Kidney tubule cell (primary cell): ENCODE measurements at places on chromosomes 11 and 22.
A peak's percentile ranks its signal among the peaks of the same experiment; 100 is the strongest.

GRCh38 chr11:78080818-78081495, 1.3 kb upstream of the NDUFC2 start:
- peak; percentile 59 for DNase-seq

- no peak for DNase-seq
Observed at GRCh38 chr11:44601471-44602370, 36.3 kb downstream of the CD82 start.

DNA sequence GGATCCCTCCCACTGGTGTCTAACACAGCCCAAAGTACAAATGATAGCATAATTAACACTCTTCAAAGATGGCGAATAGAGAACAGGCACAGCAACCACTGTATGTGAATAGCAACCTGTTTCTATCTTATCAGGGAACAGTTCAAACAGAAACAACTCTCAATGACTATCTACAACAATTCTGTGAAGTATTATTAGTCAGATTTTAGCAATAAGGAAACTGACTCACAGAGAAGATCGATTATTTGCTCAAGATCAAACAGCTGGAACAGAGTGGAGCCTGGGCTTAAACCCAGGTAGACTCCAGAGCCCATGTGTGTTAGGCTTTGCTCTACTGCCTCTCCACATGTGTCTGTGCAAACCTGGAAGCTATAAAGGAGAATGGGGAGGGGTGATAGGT, 88.7 kb downstream of the C11orf58 start:
- peak; percentile 3 for DNase-seq

GRCh38 chr22:33553493-33553892, 366.8 kb downstream of the LARGE1 start:
- no peak for DNase-seq

GRCh38 chr22:37312549-37313183, 30.4 kb downstream of the CYTH4 start:
- no peak for DNase-seq

- DNase-seq, result no peak
Observed at GRCh38 chr11:75421035-75421602, 11.9 kb downstream of the KLHL35 start.

GRCh38 chr22:27795696-27796517, 5.6 kb downstream of the MN1 start:
- no peak for DNase-seq

DNA sequence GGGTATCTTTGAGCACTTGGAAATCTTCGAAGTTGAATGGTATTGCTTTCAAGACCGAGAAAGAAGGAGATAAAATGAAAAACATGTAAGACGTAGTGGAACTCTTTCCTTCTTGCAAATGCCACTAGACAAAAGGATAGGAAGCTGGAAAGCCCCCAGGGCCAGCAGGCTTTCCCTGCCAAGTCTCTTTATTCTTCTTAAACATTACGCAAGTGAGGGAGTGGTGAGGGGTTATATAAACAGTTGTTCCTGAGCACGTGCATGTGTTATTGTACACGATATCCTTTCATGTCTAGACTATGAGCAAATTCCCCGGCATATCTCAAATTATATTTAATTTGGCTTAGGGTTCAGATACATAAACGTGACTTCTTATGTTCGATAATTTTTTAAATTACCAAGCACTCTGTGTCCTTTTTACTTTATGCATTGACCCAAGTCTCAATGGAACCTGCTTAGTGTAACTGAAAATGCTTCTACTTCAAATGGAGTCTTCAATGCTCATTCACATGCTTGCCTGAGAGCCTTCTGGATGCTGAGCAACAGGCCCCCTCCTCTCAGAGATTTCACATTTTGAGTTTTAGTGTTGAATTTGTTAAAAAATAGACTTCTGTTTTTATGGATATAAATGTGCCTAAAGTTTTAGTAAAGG, 59.0 kb downstream of the PPP2R1B start:
- no peak for DNase-seq

DNA sequence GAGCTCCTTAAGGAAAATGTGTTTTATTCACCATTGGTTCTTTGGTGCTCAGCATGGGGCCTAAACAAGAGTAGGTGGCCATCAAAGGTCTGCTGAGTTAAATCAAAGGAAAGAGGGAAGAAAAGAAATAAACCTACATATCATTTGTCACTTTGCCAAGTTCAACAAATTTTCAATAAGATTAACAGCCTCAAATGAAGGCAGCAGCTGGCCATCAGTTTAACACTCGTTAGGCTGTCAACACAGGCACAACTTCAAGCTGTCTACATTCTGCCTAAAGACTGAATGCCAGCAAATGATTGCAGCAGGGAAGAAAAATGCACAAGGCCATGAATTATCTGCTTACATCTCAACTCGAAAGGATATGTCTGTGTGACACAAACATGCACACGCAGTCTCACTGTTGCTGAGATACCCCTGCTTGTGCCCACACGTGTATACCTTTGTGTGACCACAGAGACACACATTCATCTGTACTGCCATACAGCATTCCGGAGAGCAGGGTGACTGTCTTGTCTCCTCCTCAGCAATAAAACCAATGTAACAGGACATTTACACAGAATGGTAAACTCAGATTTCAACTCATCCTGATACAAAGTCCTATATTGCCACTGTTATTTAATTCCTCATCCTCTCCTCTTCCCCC, 40.1 kb downstream of the TRIM66 start:
- no peak for DNase-seq

DNA sequence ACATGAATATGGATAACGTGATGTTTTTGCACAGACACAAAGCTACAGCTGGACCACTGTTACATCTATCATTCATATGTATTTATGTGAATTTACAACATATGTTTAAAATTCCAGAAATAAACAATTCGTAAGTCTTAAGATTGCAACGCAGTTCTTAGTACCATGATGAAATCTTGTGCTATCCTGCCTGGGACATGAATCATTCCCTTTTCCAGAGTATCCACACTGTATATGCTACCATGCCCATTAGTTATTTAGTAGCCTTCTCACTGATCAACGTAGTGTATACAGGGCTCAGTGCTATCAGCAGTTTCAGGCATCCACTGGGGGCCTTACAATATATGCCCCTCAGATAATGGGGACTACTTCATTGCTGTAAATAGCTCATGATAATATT, 4.3 kb downstream of the ATL3 start:
- no peak for DNase-seq

GRCh38 chr11:75579841-75580240, 17.8 kb downstream of the SERPINH1 start:
- no peak for DNase-seq

GRCh38 chr11:106463154-106463553, 385.7 kb downstream of the AASDHPPT start:
- no peak for DNase-seq

DNA sequence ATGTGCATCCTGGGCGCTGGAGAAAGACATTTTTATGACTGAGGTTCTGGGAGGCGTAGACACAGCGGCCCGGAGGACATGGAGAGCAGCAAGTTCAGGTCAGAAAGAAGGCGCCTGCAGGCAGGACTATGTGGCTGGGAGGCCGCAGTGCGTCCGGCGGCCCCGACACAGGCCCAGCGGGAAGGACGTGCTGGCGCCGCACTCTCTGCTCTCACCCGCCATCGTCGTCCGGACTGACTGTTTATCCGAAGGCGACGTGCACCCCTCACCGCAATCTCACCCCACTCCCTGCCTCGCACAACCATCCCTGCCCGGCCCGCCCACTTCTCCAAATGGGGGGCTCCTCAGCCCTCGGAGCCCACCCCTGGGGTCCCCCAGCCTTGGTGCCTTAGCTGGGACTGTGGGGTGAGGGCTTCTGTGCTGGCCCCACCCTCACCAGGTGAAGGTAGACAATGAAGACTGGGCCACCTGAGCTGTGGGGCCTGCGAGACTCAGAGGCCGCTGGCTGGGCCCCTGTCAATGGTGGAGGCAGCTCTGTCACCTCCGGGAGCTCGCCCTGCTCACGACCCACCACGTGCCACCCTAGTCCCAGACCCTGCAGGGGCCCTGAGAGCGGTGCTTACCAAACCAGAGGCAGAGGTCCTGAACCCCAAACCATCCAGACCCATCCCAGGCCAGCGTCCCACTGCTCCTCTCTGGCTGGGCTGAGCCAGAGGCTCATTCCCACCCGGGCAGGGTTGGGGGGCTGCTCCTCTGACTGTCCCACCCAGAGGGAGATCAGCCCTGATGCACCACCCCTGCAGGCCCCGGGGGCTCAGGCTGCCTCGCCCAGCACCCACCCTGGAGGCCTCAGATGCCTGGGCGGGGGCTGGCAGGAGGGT, 16.2 kb upstream of the MUC5B start:
- DNase-seq, result no peak

DNA sequence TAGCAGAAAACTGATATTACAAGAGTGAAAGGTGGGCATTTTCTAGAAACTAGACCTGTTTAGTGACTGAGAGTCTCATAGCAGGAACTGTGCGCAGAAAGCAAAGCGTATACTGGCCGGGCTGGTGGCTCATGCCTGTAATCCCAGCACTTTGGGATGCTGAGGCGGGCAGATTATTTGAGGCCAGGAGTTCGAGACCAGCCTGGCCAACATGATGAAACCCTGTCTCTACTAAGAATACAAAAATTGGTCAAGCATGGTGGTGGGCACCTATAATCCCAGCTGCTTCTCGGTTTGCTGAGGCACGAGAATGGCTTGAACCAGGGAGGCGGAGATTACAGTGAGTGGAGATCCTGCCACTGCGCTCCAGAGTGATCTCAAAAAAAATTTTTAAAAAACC, 1.8 kb upstream of the NUP98 start:
- DNase-seq, result no peak

DNA sequence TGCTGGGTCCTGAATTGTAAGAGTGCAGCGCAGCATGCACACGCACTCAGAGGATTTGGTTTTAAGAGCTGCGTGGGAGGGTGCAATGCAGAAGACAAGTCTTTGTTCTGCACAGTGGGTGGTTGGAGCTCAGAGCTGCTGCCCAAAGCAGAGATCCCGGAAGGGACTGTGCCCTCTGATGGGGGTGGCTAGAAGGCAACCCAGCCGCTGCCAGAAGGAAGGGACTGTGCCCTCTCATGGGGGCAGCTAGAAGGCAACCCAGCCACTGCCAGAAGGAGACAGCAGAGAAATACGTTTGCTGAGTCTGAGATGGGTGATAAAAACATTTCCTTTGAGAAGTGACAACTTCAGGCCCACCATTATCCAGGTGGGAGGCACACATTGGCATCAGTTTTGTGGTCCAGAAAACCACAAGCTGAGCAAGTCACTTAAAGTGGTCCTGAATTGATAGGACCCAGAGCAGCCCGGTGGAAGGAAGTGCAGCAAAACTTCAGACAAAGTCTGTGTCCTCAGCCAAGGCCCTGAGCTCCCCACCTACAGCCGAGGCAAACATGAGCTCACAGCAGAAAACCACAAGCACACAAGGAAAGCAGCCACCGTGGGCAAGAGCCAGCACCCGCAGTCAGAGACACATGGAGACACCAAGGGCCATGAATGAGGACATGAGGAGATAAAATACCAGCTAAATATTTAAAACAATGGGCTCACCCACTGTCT, 4.3 kb downstream of the KRTAP5-6 start:
- no peak for DNase-seq

- no peak for DNase-seq
Observed at GRCh38 chr11:116331381-116331780, 441.4 kb downstream of the BUD13 start.

DNA sequence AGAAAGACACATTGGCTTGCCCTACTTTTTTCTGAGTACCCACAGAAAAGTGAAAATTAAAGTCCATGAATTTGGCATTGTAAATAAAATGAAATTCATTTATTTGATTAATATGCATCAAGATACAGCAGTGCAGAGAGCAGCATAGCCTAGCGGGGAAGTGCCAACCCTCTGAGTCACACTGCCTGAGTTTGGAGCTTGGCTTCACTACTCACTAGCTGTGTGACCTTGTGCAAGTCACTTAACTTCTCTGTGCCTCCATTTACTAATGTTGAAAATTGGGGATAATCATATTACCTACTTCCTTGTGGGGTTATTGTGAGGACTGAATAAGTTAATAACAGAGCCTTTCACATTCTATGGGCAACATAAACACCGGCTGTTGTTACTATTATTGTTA, 111.5 kb upstream of the CSNK2A3 start:
- no peak for DNase-seq

DNA sequence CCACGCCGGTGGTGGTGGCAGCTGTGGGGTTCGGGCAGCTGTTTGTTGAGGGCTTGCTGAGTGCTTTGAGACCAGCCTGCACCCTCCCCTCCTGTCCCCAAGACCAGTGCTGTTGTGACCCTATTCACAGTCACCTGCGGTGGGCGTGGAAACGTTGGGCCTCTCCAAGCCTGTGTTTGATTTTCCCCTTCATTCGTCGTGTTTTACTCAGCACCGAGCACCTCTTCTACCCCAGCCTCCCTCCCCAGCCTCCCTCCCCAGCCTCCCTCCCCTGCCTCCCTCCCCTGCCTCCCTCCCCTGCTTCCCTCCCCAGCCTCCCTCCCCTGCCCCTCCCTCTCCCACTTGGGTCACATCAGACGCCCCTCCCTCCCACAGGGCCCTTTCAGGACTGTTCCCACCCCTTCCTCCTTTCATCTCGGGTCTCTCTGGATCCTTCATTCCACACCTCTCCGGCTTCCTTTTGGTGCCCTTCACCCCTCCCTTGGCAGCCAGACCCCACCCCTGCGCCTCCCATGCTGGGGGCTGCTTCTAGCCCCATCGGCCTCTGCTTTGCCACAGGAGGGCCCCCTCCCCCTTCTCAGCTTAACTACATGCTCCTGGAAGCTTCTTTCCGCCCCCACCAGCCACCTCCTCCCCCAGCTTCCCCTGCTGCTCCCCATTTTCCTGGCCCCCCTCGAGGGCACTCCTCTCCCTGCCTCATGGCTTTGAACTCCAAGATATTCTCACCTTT, 14.8 kb downstream of the FRMD8 start:
- DNase-seq, result no peak

DNA sequence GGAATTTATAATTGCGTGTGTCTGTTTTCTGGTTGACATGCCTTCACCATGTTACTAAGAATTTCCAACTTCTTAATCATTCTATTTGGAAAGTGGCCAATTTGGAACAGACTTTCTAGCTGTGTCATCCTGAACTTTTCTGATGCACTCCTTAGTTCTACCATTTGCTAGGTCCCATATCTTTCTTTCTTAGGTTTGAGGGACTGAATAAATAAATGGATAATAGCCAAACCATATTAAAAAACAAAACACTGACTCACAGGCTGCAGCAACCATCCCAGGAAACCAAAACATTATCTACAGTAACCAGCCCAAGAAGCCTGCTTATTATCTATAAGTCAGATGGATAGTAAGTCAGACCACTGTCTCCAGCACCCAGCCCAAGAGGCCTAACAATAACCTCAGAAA, 57.5 kb upstream of the PLET1 start:
- DNase-seq, result peak; percentile 89

DNA sequence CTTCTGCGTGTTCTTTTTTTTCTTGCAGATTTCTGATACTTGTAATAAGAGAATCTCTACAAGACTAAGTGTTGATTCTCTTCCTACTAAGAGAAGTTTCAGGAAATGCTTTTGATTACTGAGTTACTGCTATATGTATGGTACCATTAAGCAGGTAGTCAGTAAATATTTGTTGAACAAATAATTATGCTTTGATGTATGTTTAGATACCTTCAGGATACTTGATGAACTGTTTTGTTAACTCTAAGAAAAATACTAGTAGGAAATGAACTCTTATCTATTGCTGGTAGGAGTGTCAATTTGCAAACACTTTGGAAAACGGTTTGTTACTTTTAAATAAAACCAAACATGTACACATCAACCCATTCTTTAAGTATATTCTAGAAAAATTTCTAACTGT, 90.6 kb downstream of the TMEM135 start:
- DNase-seq, result no peak

- DNase-seq, result peak; percentile 47
Observed at GRCh38 chr11:125165111-125165842, 726 bp downstream of the PKNOX2 start.

GRCh38 chr22:28791124-28791523, 9.2 kb downstream of the XBP1 start:
- no peak for DNase-seq

GRCh38 chr11:31069447-31070205, 299.9 kb downstream of the DCDC1 start:
- DNase-seq, result peak; percentile 80
